Activated CD4-positive, alpha-beta T cell treated with anti-CD3 and anti-CD28 coated beads, Interleukin-10, Interleukin-2, amounts not matched to agents 100 ng/mL and 50 ng/mL, durations not matched to agents 16 hours and 8 hours (primary cell): ENCODE measurements at places on chromosomes 11 and 22.
A peak's percentile ranks its signal among the peaks of the same experiment; 100 is the strongest.

- DNase-seq, result peak; percentile 41
Measured at GRCh38 chr11:67649634-67650510, 658 bp downstream of the ACY3 start.

- no peak for DNase-seq
Measured at GRCh38 chr22:28123989-28124766, 205.1 kb upstream of the PITPNB start.

- no peak for DNase-seq
Measured at GRCh38 chr11:69529001-69529400, 47.5 kb downstream of the LINC01488 start.

- DNase-seq, result peak; percentile 41
Measured at GRCh38 chr22:19178065-19178656, 375 bp downstream of the SLC25A1 start.

DNA sequence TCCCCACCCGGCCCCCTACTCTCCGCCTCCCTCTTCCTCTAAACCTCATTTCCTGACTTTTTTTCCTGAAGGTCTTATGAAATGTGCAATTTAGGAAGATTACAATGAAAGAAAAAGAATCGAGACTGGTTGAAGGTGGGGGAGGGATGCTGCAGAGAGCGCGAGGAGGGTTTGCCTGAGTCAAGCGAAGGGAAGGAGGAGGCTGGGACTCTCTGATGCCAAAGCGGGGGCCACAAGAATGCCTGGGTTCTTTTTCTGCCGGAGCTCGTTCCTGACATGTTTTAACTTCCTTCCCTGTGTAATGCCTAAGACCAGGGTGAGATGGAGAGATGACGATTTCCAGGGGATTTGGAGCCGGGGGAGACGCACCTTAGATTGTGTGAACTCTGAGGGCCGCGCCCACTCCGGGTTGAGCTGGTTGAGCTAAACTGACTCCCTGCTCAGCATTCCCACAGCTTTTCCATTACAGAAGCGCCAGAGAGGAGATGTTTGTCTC, 270.5 kb upstream of the SORL1-AS1 start:
- DNase-seq, result no peak

DNA sequence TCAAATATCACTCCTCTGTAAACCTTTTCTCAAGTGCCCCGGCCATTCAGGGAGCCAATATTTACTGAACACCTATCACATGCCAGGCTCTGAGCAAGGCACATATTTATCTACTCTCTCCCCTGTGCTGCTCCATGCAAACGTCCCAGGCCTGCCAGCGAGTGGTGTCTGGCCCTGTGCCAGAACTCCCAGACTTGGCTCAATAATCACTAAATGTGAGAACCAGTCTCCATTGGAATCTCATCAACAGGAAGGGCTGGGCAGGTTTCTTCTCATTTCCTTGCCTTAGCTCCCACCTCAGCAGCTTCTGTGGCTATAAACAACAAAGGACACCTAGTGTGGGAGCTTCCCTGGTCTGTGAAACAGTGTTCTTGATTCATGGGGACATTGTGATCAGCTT, 21.7 kb downstream of the RASSF10 start:
- DNase-seq, result no peak

DNA sequence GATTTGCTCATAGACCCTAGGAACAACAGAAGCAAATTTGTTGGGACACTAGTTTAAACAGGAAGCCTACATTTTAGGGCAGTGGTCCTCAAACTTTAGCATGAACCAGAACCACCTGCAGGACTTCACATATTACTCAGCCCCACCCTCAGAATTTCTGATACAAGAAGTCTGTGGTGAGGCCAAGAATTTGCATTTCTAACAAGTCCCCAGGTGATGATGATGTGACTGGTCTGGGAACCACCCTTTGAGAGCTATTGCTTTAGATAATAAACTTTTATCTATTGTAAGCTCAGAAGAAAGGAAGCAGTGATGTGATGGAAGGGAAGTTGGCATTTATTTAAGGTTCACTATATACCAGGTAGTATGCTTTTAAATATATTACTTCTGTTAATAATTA, 194.0 kb downstream of the FAM181B start:
- no peak for DNase-seq

DNA sequence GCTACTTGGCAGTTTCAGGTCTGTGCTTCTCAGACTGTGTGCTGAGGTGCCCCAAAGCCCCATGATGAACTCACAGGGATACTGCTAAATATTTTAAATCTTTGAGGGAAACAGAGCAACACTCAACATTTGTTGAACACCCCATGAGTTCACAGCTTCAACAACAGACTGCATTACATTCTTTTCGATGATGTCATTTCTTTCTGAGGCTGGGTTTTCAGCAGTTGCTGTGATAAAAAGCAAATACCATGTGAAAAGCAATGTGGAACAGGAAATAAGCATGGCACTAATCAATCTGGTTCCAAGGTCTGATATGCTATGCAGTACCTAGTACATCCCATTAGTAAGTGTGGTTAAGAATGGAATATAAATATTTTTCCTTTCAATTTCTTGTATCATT, 82.7 kb downstream of the RPL27A start:
- no peak for DNase-seq

DNA sequence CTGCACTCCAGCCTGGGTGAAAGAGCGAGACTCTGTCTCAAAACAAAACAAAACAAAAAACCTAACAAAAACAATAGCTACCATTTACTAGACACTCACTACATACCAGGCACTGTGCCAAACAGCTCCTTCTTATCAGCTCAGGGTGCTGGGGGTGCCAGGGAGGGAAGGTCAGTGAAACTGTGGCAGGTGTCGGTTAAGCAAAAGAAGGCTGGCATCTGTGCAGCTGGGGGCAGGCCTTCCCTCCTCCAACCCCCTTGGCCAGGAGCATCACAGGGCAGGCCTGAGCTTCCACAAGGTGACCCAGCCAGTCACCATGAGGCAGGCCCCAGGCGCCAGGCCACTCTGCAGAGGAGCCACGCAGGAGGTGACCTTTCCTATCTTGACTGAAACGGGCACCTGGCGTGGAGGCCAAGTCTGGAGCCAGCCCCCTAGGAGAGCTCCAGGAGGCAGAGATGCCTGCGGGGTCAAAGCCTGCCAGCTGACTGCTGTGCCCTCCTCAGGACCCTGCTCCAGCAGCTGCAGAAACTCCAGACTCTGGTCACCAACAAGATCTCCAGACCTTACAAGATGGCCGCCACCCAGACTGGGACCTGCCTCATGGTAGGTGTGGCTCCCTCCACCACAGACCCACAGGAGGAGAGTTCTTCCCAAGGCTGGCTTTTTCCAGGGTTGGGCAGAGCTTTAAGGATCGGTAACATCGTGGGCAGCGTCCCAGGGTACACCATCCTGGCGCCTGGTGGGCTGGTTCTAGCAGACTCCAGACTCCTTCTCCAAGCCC, 31.3 kb upstream of the DGKZ start:
- DNase-seq, result no peak

GRCh38 chr11:36149538-36150242, 139.5 kb downstream of the COMMD9 start:
- DNase-seq, result peak; percentile 89

GRCh38 chr11:33214187-33214586, 43.0 kb upstream of the HIPK3 start:
- no peak for DNase-seq

GRCh38 chr22:44807915-44808690, 55.7 kb downstream of the ARHGAP8 start:
- no peak for DNase-seq

- DNase-seq, result no peak
Measured at GRCh38 chr22:24827296-24827695, 21.3 kb downstream of the SGSM1 start.

DNA sequence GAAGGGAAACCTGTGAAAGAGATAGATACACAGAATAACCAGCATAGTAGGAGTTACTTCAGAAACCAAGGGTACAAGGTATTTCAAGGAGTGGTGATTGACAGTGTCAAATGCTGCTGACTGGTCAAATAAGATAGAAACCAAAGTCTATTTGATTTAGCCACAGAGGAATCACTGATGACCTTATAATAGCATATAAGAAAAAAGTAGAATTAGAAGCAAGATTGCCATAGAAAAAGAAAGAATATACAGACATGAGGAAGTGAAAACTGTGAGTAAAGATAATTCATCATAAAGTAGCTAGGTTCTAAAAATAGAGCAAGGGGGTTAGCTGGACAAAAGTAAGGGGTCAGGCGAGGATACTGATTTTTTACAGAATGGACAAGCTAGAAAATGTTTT, 14.2 kb downstream of the ZBTB44 start:
- no peak for DNase-seq
